ENCODE measurements at places on chromosomes 6 and 20. TPM values are rescaled to one million over a fixed set of nuclear protein-coding genes. Genes with fewer than 3 reads are reported as not detected.

RGS17 gene
- 1.6 TPM for total RNA-seq

DEFB116 gene
- total RNA-seq: not detected

VARS1 gene
- total RNA-seq: 49.9 TPM

KCNQ2 gene
- 0.46 TPM for total RNA-seq

SNX9 gene
- total RNA-seq: 39.2 TPM

CST5 gene
- not detected for total RNA-seq

SEMG1 gene
- 0.14 TPM for total RNA-seq

CALHM6 gene
- 6.3 TPM for total RNA-seq

RPL10A gene
- 2,172 TPM for total RNA-seq

SRSF12 gene
- 1.0 TPM for total RNA-seq

ZSCAN23 gene
- 5.7 TPM for total RNA-seq

HTR1B gene
- total RNA-seq: not detected

KIF25 gene
- total RNA-seq: 0.28 TPM

BEND6 gene
- total RNA-seq: 0.32 TPM

VSX1 gene
- not detected for total RNA-seq

C6orf52 gene
- not detected for total RNA-seq

BMP5 gene
- 2.1 TPM for total RNA-seq

SLPI gene
- total RNA-seq: 202 TPM

SLC22A7 gene
- not detected for total RNA-seq

RSPH9 gene
- 1.9 TPM for total RNA-seq

HSPA12B gene
- total RNA-seq: 9.4 TPM

PLA2G7 gene
- total RNA-seq: 6.2 TPM

ZNF337 gene
- total RNA-seq: 20.3 TPM

GUCA1A gene
- total RNA-seq: 2.1 TPM

LY6G6F gene
- 3.7 TPM for total RNA-seq

FHL5 gene
- 23.3 TPM for total RNA-seq

DNAAF9 gene
- 24.8 TPM for total RNA-seq

TBX18 gene
- total RNA-seq: 0.05 TPM

VWA7 gene
- 13.0 TPM for total RNA-seq

BAG2 gene
- total RNA-seq: 6.8 TPM

PNISR gene
- 161 TPM for total RNA-seq

NMBR gene
- not detected for total RNA-seq

KHDC1L gene
- not detected for total RNA-seq

FAM184A gene
- 7.6 TPM for total RNA-seq

FAM83B gene
- 14.3 TPM for total RNA-seq

GSTA3 gene
- total RNA-seq: 20.2 TPM

RAD21L1 gene
- total RNA-seq: 3.0 TPM

EFCAB8 gene
- 1.8 TPM for total RNA-seq

ZNF831 gene
- total RNA-seq: 0.46 TPM

PARD6B gene
- total RNA-seq: 14.4 TPM

SRXN1 gene
- total RNA-seq: 33.6 TPM

ARMH2 gene
- not detected for total RNA-seq

TREML1 gene
- not detected for total RNA-seq

HRH3 gene
- total RNA-seq: 0.18 TPM

MLIP gene
- 1.9 TPM for total RNA-seq

TRIM10 gene
- not detected for total RNA-seq
